ENCODE measurements at places on chromosomes 4 and X.

GRCh38 chr4:171042989-171043524 is 770.1 kb upstream of the GALNTL6 start:
- no peak for DNase-seq

DNA sequence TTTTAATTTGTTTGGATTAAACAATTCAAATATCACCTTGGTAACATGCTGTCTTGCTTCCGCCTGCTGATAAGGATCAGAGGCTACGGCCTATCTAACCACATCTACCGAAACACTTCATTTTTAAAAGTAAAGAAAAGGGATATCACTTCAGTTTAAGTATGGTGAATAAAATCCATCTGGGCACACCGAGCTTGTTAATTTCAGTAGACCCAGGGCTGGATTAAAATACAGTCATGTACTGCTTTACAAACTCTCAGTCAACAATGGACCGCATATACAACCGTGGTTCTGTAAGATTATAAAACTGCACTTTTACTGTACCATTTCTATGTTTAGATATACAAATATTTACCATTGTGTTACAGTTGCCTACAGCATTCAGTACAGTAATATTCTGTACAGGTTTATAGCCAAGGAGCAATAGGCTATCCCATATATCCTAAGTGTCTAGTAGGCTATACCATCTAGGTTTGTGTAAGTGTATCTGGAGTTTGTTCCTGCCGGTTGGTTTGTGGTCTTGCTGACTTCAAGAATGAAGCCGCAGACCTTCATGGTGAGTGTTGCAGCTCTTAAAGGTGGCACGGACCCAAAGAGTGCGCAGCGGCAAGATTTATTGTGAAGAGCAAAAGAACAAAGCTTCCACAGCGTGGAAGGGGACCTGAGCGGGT is 40.0 kb downstream of the SEPTIN11 start:
- no peak for DNase-seq

DNA sequence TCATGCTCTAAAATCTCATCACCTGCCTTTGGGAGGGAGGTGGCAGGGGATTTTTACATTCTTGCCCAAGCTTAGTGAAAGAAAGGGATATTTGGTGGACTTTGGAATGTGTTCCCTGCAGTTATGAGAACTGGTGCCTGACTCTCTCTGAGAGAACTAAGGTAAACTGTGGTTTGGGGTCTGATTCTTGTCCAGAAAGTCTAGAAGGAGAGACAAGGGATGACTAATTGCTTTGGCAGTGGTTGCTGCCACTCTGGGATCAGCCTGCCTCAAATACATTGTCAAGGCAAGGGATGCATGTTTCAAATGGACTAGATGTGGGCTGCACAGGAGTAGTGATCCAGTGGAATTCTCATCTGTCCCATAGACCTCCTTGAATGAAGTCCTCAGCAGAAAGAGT is 115.2 kb downstream of the DDIT4L start:
- DNase-seq, result no peak

GRCh38 chrX:24306440-24306839 is 7.4 kb downstream of the SUPT20HL2 start:
- DNase-seq, result no peak

DNA sequence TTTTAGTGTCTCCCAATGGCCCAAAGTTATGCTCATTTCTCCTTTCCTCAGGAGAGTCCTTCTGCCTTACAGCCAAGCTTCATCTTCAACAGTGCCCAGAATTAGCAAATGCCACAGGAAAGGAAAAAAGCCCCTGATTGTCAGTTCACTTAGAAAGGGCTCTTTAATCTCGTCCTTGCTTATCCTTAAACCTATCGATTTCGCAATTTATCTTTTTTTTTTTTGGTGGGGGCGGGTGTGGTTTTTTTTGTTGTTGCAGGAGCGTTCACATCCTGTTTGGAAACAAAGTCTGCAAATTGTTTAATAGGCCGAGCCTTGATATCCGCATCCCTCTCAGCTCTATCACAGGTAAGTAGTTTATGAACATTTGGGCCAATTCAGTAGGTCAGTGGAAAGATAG is 20.2 kb downstream of the TRPC5OS start:
- DNase-seq, result no peak

- peak; percentile 81 for DNase-seq
Measured at GRCh38 chrX:13087322-13088155, 43.1 kb upstream of the FAM9C start.

DNA sequence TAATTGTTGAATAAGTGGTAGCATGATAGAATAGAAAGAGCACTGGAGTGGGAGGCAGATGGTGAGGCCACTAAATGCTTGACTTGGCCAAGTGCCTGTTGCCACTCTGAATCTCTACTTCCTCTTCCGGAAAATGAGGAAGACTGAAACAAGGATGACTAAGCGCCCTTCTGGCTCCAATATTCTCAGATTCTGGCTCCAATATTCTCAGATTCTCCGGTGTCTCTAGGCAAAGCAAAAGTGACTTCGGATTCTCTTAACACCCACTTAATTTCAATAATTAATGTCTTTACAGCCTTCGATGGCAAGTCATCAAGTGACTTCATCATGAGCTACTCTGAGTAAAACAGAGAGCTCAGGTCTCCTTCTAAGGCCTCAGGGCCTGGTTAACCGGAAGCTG is 402.2 kb upstream of the FGF13 start:
- peak; percentile 13 for DNase-seq

- peak; percentile 4 for DNase-seq
Measured at GRCh38 chr4:173990869-173991210, 292.6 kb downstream of the FBXO8 start.

DNA sequence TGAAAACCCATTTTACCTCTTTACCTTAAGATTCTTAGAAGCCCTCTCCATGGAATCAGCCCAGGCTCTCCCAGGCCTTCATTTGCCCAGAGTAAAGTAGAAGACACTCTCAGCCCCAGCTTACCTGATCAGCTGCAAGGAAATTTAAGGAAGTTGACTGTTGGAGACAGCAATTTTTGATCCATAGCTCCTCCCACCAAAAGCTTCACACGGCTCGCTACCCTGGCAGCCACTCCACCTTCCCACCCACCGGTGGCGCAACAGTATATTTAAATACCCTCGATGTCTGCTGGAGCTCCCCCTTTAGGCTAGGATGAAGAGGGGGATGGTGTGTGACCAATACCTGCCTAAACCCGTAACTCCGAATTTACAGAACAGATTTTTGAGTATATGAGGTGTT is 75.4 kb downstream of the MBNL3 start:
- no peak for DNase-seq

- no peak for DNase-seq
Measured at GRCh38 chr4:133152330-133152821, 3.3 kb downstream of the PCDH10 start.

DNA sequence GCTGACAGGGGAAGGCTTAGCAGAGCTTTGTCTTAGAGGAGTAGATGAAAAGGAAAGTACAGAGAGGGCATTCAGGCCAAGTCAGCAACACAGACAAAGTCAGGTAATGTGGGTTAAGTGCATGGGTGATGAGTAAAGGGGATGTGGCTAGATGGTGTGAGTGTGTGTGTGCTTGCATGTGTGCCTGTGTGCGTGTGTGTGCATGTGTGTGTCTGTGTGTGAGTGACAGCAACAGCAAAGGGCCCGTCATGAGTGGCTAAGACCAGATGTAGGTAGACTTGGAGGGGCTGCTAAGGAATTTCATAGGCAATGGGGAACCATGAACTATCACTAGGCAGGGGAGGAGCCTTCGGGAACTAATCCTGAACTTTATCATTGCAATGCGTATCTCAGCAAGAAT is 2.2 kb upstream of the GPR78 start:
- DNase-seq, result no peak

GRCh38 chr4:99165978-99166377 is 21.9 kb upstream of the ADH4 start:
- DNase-seq, result no peak

GRCh38 chrX:121782544-121782943 is 735.1 kb downstream of the GLUD2 start:
- peak; percentile 3 for DNase-seq

DNA sequence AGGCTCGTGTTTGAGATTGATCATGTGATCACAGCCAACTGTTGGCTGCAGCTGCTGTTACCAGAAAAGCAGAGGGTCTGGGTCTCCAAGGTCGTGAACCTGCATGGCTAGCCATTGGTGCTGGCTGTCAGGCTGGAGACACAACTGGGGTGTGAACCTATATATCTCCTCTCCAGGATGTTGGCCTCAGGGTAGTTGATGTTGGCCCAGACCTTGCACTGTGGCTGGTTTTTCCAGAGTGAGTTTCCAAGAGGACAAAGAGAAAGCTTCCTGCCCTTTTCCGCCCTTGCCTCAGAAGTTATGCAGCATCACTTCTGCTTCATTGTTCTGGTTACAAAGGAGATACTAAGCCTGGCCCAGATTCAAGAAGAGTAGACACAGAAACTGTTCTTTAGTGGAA is 607.8 kb upstream of the HS3ST1 start:
- DNase-seq, result no peak

DNA sequence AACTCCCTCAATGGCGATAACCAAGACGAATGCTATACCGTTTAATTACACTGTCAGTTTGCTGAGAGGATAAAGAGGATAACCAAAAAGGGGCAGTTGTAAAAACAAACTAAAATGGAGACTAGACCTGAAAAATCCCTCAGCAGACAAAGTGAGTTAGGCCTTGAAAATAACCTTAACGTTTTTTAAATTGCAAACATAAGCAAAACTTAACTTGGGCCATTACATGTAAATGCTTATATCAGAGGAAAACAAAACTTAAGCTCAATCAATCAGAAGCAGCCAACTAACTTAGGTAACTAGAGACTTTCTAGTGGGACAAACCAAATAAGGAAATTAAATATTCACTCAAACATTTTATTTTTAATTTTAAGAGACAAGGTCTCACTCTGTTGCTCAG is 17.0 kb upstream of the TAPT1 start:
- DNase-seq, result no peak

GRCh38 chr4:183434666-183435190 is 9.7 kb upstream of the CDKN2AIP start:
- DNase-seq, result no peak

DNA sequence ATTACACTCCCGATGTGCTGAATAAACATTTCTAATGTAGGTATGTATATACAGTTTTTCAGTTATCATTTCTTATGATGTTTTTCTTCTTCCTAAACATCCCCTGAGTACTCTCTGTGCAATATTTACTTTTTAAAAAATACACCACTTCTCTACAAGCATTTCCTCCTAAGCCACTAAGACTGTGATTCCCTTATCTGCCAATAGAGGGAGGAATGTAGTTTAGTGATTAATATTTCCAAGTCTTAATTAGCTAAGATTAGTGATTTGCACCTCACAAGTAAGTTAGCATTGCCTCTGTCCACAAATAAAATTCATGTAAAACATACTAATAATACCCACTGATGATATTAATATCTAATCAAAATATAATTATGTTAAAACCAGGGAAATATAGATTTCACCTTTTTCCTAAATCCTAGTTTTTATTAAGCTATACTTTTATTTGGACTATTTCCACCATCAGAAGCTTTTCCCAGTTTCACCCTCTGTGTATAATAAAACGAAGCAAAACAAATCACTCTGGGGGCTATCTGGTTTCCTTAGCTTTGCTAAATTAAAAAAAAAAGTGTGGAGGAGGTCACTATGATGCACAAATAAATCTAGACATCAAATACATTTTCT is 909.1 kb downstream of the FAT4 start:
- DNase-seq, result peak; percentile 9

GRCh38 chrX:65035446-65035770 is 59.2 kb upstream of the ZC4H2 start:
- no peak for DNase-seq

DNA sequence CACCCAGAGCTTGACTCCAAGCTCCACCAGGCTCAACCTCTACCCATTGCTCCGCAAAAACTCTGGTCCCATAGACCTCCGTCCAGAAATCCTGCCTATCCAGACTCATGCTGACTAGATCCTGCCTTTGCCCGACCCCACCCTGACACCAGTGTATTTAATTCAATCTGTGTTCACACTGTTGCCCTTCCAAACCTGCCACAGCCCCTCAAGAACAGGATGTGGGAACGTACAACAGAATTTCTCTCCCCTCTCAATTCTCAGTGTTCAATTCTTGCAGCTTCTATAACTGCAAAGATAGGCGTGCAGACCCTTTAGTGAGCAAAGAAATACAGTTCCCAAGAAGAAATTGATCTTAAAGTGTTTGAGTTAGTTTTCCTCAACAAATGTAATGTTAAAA is 154.2 kb upstream of the FRG1 start:
- DNase-seq, result no peak

DNA sequence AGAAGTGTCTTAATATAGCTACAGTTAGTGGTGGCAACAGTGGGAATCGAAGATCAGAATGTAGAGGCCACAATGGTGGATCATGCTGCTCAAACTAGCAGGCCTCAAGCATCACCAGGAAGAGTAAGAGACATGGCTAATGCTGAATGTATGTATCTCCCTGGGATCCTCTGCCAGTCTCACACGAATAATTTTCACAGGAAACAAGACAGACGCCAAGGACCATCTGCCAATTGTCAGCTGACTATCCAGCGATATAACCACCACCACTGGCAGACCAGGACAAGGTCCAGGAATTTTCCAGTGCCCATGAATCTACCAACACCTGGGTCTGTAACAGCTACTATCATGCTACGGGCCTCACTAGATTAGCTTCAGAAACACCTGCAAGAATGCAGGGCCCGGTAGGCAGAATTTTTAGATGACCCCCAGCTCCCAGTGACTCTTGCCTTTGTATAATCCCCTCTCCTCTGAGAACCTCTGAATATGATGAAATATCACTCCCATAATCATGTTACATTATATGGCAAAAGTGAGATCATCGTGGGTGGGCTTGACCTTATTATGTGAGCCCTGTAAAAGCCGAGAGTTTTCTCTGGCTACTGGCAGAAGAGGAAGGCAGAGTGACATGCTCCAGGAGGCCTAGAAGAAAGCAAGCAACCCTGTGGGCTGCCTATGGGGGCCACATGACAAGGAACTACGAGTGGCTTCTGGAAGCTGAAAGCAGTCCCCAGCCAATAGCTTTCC is 429.8 kb downstream of the BCOR start:
- no peak for DNase-seq

- no peak for DNase-seq
Measured at GRCh38 chr4:185128272-185129119, 14.6 kb upstream of the SLC25A4 start.

- no peak for DNase-seq
Measured at GRCh38 chr4:151439320-151439719, 30.3 kb downstream of the FHIP1A start.

- DNase-seq, result peak; percentile 56
Measured at GRCh38 chrX:71178908-71179307, 34.3 kb downstream of the NLGN3 start.

DNA sequence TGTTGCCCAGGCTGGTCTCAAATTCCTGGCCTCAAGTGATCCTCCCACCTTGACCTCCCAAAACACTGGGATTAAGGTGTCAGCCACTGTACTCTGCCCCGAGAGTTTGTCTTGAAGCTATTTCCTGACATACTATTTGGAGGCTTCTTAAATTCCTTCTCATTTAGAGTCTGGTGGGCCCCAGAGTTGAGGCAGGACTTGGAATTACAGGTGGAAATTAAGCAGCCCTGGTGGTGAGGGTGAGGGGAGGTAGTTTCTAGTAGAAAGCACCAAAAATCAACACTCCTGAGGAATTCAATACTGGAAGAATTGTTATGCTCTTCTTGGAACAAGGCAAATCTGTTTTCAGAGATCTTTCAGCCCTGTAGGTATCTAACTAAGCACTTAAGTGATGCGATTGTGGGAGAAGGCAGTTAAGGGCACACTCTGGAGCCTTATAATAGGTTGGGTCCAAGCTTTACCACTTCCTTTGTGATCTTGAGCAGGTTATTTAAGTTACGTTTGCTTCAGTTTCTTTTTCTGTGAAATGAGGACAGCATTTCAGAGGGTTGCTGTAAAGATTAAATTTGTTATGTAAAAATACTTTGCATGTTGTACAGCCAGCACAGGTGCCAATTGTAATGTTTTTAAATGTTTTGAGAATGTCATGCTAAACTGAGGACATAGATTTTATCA is 200.7 kb downstream of the SOWAHB start:
- DNase-seq, result no peak
